ENCODE measurements at places on chromosomes 6 and 20.
A peak's percentile ranks its signal among the peaks of the same experiment; 100 is the strongest.

GRCh38 chr6:133613211-133613610, 275.7 kb upstream of the TCF21 start:
- no peak for DNase-seq

GRCh38 chr20:50712771-50713656, 18.4 kb upstream of the PARD6B start:
- DNase-seq: no peak

DNA sequence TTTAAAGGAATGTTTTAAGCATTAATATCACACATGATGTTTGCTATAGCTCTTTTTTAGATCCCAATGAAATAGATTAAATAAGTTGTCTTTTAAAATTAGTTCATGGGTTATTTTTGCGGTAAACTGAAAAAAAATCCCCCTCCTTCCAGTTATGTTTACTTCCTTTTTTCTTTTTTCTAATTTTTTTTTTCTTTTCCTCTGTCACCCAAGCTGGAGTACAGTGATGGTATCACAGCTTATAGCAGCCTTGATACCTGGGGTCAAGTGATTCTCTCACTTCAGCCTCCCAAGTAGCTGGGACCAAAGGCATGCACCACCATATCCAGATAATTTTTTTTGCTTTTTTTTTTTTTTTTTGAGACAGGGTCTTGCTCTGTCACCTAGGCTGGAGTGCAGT, 17.8 kb upstream of the SCAF8 start:
- DNase-seq: no peak

DNA sequence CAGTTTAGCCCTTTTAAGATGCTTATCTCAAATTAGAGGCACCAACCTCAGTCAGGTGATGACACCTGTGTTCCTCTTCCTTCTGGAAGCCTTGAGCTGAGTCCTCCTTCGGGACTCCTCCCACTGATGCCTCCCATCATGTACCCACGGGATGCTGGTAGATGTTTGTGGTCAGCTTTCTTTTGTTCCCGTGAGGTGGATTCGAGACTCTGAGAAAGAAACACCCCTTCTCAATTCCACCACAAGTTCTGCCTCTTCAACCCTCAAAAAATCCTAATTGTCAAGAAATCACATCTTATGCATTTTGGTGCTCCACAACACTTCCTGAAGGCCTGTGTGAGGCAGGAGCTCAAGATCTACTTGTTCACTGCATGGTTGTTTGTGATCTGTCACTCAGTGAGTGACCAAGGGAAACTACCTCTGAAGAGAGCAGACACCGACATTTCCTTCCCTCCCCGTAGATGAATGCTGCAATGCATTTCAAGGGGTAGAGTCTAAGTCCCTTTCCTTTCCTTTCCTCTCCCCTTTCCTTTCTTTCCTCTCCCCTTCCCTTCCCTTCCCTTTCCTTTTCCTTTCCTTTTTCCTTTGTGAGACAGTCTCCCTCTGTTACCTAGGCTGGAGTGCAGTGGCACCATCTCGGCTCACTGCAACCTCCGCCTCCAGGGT, 50.5 kb downstream of the PCNA start:
- no peak for DNase-seq

DNA sequence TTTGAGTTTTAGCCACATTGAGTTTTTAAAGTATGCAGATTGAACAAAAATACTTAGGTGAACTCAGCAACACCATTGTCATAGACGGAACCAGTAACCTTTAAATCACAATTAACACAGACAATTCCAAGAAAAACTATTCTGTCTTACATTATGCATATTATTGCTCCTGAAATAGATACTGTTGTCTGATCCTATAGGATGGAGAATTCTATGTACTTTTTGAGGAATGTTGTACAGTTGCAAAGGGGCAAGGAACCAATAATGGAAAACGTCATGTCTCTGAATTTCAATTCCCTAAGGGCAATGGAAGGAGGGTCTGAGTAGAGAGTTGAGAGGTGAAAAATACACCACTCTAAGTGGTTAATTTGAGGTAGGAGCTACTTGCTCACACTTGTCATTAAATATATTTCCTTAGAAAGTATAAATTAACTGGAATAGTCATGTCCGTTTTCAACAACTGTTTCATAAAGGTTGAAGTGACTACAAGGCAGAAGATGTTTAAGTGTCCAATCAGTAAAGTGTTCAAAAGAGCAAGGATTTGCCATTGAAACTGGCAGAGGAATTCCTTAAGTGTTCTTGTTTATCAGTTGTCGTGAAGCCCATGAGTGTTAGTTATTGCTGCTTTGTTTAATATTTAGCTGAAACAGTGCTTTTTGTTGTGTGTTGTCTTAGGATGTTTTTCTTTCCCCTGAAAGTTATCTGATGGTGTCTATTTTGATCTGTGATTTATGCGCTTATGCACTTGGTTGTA, 1.3 kb downstream of the NKAIN2 start:
- DNase-seq: no peak

DNA sequence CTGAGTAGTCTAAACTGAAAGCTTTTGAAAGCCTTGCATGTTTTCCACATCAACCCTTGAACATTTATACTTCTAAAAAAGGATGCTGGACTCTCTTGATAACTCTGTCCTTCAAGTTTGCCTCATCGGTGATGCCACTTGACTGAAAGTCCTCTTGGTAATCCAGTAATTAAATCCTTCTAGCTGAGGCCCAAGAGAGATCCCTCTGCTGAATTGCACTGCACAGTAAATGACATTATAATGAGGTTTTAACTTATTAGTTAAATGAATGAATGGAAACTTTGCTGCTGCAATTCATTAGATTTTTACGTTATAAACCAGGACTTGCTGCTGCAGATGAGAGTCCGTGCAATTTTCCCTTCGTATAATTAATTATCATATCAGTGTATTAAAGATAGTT, 363.9 kb upstream of the FLRT3 start:
- DNase-seq: no peak

GRCh38 chr6:156634951-156635371, 142.2 kb upstream of the ARID1B start:
- DNase-seq: no peak

- no peak for DNase-seq
Observed at GRCh38 chr20:23582293-23582692, 14.0 kb upstream of the CST9L start.

- peak; percentile 37 for DNase-seq
Observed at GRCh38 chr20:3727401-3728021, 5.0 kb upstream of the HSPA12B start.

DNA sequence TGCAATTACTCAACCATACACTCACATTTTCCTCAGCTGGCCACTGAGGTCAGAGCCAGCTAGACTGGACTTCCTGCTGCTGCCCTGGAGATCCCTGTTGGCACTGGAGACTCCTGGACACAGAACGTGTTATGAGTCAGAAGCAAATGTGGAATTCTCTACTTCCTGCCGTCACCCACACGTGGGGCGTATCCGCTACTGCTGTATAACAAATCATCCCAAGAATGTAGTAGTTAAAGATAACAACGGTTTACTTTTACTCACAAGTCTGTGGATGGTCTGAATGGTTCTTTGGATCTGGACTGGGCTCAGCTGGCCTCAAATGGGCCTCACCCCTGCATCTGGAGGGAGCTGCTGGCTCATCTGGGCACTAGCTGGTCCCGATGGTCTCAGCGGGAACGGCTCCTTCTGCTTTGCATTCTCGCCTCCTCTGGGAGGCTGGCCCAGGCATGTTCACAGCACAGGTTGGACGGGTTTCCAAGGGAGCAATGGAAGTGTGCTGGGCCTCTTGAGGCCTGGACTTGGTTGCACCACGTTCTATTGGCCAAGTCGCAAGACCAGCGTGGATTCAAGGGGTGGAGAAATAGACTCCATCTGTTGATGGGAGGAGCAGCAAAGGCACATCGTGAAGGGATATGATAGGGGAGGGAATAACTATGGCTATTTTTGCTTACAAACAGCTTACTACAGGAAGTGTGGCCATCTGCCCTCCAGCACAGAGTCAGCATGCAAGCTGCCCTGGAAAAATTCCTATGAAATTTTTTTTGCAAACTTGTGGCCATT, 118.5 kb downstream of the SNX5 start:
- peak; percentile 97 for DNase-seq

- DNase-seq: peak; percentile 42
Observed at GRCh38 chr20:40668449-40669228, 20.4 kb downstream of the MAFB start.

DNA sequence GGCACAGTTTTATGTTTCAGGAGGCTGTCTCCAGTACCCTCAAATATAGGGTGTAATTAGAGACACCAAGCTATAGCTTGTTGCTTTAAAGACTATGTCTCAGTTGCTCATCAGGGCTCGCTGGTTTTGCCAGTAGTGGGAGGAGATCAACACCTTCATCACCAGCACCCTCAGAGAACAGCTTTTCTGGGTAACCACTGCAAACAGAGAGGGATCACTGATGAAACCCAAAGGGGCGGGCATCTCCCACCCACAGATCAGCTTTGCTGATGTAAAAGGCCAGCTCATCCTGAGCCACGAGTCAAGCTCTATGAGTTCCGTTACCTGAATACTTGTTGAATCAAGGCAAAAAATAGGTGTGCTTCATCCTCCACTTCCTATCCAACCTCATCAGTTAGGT, 187.7 kb downstream of the AIG1 start:
- peak; percentile 41 for DNase-seq

GRCh38 chr6:118554698-118555097, 6.6 kb downstream of the PLN start:
- no peak for DNase-seq

DNA sequence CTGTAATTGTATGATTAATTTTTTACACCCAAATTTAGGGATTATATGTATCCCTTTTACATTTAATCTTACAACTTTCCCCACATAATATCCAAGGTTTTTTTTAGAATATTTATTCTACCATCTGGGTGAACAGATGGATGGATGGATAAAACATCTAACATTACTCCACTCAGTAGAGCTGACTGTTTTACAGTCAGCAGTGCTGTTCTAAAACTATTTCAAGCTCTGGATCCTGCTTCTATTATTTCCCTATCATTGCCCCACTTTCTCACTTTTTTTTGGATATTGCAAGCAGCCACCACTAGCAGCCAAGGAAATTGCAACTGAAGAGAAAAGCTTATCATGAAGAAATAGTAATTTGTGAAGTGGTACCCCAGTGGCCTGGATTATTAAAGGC, 173.7 kb downstream of the ARHGAP18 start:
- DNase-seq: no peak

GRCh38 chr6:43220439-43220951, 8.8 kb downstream of the DNPH1 start:
- no peak for DNase-seq

All from mammary epithelial cell (primary cell).